Activated CD8-positive, alpha-beta memory T cell treated with anti-CD3 and anti-CD28 coated beads, Interleukin-2, amount 50 U/mL, for 48 hours (primary cell): ENCODE measurements at places on chromosomes 3 and 15.

GRCh38 chr15:62644889-62645742 lies 397.4 kb upstream of the TPM1 start:
- no peak for DNase-seq

DNA sequence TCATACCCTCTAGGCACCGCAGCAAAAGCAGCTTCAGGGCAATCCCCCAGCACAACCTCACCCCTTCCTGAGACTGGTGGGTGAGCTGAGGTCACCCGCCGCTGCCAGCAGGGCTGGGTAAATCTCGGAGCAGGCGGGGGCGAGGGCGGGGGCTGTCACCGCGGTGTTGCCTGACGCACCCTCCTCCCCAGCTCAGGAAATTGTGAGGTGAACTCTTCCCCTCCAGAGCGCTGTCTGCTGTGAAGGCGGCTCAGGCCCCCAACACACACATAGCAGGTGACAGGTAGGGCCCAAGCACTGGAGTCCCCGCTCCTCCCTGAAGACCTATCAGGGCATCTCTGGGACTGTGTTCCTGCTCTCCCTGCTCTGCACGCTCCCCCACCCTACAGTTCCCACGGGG lies 30.2 kb upstream of the FURIN start:
- DNase-seq: peak; percentile 94

GRCh38 chr15:98127586-98127985 lies 167.1 kb downstream of the ARRDC4 start:
- no peak for DNase-seq

- DNase-seq: no peak
Measured at GRCh38 chr15:69099941-69100340, 60.5 kb upstream of the GLCE start.

- no peak for DNase-seq
Measured at GRCh38 chr3:29183346-29184087, 97.4 kb upstream of the RBMS3 start.

DNA sequence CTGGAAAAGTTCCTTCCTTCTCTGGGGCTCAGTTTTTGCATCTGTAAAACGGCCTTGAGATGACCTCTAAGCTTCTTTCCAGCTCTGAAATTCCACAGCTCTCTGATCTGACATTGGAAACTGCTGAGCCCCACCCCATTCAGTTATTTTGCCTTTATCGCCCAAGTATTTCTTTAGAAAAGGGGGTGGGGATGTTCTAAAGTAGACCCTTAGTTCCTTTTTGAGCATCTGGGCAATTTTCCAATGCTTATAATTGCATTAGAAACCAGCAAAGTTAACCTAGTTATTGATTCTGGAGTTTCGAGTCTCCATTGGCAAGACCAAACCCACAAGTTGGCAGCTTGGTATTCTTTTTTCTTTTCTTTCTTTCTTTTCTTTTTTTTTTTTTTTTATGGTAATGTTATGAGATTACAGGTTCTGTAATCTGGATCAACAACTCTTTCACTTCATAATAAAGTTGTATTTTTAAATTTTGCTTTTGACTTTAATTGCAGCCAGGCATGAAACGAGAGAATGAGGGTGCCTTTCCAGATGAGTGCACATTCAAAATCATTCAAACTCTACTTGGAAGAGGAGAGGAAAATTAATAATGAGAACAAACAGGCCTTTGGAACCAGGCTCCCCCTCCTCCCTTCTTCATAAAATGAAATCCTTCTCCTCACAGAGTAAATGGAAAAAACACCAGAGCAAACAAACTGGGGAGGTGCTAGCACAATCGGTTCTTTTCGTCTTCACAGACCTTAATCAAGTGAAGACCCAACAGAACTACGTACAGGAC lies 76.8 kb upstream of the LRIG1 start:
- no peak for DNase-seq

- no peak for DNase-seq
Measured at GRCh38 chr15:45386974-45387373, 8.6 kb upstream of the GATM start.

GRCh38 chr3:130635285-130635684 lies 111.3 kb downstream of the PIK3R4 start:
- no peak for DNase-seq

GRCh38 chr3:39323494-39323893 lies 6.0 kb upstream of the CCR8 start:
- DNase-seq: no peak

- DNase-seq: no peak
Measured at GRCh38 chr15:41878355-41878699, 15.5 kb downstream of the SPTBN5 start.
